Spinal cord (tissue), 10 donors: ENCODE measurements at places on chromosomes 2 and 18.
A peak's percentile ranks its signal among the peaks of the same experiment; 100 is the strongest.

- no peaks in the 10 kb centered on the region for H3K36me3 ChIP-seq
- no peak overlapping the region for H3K27ac ChIP-seq
- H3K27me3 ChIP-seq: no peaks in the 10 kb centered on the region
- no peak for DNase-seq
- no peaks in the 10 kb centered on the region for H3K4me1 ChIP-seq
Observed at GRCh38 chr2:69062307-69062962, 49.5 kb downstream of the ANTXR1 start.

- H3K27ac ChIP-seq: no peak overlapping the region
- DNase-seq: no peak
- H3K4me3 ChIP-seq: no peak overlapping the region
Observed at GRCh38 chr2:210798180-210798579, 241.8 kb downstream of the CPS1 start.

DNA sequence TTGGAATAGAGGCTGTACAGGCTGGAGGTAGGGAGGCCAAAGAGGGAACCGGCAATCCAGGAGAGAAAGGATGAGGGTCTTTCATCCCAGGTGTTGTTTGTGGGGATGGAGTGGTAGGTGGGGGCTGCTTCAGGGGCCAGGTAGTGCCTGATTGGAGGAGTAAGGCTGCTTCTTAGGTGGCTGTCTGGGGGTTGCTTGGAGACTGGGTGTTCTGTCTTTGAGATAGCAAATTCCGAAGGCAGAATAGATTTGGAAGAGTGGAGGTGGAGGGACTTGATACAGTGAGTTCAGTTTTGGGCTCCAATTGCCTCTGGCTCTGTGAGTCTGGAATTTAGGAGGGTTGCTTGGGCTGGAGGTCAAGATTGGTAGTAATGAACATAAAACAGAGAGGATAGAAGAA, 5.9 kb downstream of the ZNF532 start:
- peak overlapping the region; percentile 78 for H3K27ac ChIP-seq
- H3K4me3 ChIP-seq: no peak overlapping the region
- H3K36me3 ChIP-seq: peaks cover 37% of the 10 kb centered on the region
- H3K27me3 ChIP-seq: no peaks in the 10 kb centered on the region
- peaks cover 24% of the 10 kb centered on the region for H3K4me1 ChIP-seq

DNA sequence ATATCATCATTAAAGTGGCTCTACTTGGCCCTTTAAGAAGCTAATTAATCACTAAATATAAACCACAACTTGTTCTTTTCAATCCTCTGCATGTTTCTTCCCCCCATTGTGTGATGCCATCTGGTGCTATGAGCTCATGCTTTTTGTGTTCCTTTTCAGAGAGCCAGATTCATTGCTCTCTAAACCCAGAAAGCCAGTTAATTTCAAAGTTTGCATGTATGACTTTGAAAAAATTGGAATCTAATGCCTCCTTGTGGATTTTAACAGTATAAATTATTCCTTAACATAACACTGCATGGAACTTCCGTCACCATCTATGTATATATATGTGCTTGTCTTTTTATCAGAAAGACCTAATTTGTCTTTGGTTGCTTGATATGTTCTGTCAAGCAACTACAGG, 31.1 kb downstream of the TMEM178A start:
- H3K27ac ChIP-seq: no peak overlapping the region
- H3K4me3 ChIP-seq: no peak overlapping the region
- DNase-seq: peak; percentile 86
- H3K4me1 ChIP-seq: peaks cover 3% of the 10 kb centered on the region
- no peaks in the 10 kb centered on the region for H3K27me3 ChIP-seq
